ENCODE measurements at places on chromosomes 3 and 15. TPM values are rescaled to one million over a fixed set of nuclear protein-coding genes. Genes with fewer than 3 reads are reported as not detected.
A peak's percentile ranks its signal among the peaks of the same experiment; 100 is the strongest.

Gene RAB27A
- total RNA-seq, result 28.6 TPM

Gene CEP97
- 7.3 TPM for total RNA-seq

Gene HDC
- total RNA-seq, result not detected

Gene WWTR1
- 0.73 TPM for total RNA-seq

GRCh38 chr15:75042730-75043508 is 19.5 kb downstream of the PPCDC start:
- no peaks in the 10 kb centered on the region for H3K36me3 ChIP-seq
- H3K4me1 ChIP-seq, result peaks cover 60% of the 10 kb centered on the region
- peak; percentile 82 for DNase-seq
- peak overlapping the region; percentile 84 for H3K27ac ChIP-seq
- peak overlapping the region; percentile 70 for H3K4me3 ChIP-seq

DNA sequence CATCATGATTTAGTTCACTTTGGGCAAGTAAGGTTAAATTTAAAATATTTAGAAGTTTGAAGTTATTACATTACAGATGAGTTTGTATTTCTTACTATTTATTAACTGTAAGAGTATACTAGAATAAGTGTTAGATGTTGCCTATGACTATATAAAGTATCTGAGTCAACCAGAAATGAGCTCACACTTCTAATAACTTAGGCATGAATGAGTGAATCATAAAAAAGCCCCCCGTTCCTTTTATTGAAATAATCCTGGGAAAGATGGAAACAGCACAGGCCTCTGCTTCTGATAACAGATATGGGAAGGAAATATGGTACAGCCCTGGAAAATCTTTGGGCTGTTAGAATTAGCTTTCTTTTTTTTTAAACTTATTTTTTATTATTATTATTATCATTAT is 66.6 kb upstream of the TGFBR2 start:
- H3K27me3 ChIP-seq, result no peaks in the 10 kb centered on the region
- H3K4me3 ChIP-seq, result no peak overlapping the region
- H3K4me1 ChIP-seq, result no peaks in the 10 kb centered on the region
- no peak for DNase-seq
- no peaks in the 10 kb centered on the region for H3K36me3 ChIP-seq
- no peak overlapping the region for H3K27ac ChIP-seq

DNA sequence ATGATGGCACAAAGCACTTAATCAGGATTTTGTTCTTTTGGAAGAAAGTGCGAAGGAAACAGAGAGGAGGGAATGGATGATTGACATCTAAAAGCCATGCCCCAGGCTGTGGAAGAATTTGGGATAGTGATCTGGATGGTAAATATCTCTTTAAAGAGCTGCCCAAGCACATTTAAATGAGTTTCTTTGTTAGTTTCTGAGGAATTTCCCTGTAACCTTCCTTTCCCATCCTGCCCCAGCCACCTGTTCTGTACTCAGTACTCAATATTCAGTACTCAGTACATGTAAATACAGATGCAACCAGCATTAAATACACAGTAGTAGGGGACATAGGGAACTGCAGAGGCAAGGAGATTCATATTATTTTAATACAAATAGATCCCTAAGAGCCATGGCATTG is 7.8 kb upstream of the CORO2B start:
- peaks cover 29% of the 10 kb centered on the region for H3K27me3 ChIP-seq
- H3K27ac ChIP-seq, result no peak overlapping the region
- no peaks in the 10 kb centered on the region for H3K36me3 ChIP-seq
- peaks cover 20% of the 10 kb centered on the region for H3K4me1 ChIP-seq

GRCh38 chr3:69085833-69086722 is 1.3 kb downstream of the ARL6IP5 start:
- H3K36me3 ChIP-seq, result peaks cover 34% of the 10 kb centered on the region
- H3K4me1 ChIP-seq, result peaks cover 86% of the 10 kb centered on the region
- H3K27ac ChIP-seq, result peak overlapping the region; percentile 95
- peak; percentile 31 for DNase-seq
- no peaks in the 10 kb centered on the region for H3K27me3 ChIP-seq
- peak overlapping the region; percentile 96 for H3K4me3 ChIP-seq

DNA sequence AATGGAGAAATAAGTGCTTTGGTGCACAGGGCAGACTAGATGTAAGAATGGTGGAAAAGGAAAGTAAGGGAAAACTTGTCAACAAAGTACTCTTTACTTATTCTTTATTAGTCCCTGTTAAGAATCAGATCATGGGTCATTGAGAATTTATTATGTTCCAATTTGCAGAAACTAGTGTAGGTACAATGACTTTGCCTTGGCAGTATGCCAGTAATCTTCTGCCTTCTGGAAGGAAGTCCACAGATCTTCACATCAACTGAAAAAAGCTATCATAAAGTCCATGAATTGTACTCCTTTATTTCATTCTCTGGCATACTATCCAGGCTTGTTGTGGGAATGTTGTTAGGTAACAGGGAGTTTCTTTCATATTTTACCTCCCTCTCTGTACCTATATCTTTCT is 88.2 kb upstream of the FLNB start:
- peaks cover 78% of the 10 kb centered on the region for H3K36me3 ChIP-seq
- no peak for DNase-seq
- no peak overlapping the region for H3K27ac ChIP-seq

- no peaks in the 10 kb centered on the region for H3K4me1 ChIP-seq
- DNase-seq, result no peak
- no peak overlapping the region for H3K27ac ChIP-seq
- peaks cover 8% of the 10 kb centered on the region for H3K27me3 ChIP-seq
Measured at GRCh38 chr3:156382458-156383346, 172.2 kb downstream of the SSR3 start.

DNA sequence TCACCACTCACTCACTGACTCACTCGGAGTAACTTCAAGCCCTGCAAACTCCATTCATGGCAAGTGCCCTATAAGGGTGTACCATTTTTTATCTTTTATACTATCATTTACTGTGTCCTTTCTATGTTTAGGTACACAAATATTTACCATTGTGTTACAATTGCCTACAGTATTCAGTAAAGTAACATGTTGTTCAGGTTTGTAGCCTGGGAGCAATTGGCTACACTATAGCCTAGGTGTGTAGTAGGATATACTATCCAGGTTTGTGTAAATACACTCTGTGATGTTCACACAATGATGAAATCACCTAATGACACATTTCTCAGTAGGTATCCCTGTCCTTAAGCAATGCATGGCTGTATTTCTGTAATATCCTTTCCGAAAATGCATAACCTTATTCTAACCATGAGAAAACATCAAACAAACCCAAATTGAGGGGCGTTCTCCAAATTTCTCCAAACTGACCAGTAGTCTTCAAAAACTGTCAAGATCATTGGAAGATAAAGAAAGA is 17.9 kb upstream of the CNOT10 start:
- no peak overlapping the region for H3K4me3 ChIP-seq

DNA sequence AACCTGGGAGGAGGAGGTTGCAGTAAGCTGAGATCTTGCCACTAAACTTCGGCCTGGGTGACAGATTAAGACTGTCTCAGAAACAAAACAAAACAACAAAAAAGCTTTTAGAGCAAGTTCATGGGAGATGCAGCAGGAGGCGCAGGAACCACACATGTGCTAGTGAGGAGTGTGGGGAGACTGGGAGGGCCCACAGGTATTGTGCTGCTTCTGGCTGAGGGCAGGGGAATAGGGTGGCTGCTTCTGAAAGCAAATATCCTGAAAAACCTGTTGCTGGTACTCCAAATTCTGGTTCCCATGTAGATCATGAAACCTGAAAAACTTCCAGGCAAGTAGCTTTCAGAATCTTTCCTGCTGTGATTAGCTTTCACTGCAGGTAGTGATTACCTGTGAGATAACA is 22.1 kb downstream of the TYRO3 start:
- H3K36me3 ChIP-seq, result no peaks in the 10 kb centered on the region
- no peak overlapping the region for H3K4me3 ChIP-seq
- DNase-seq, result no peak
- H3K27me3 ChIP-seq, result peaks cover 30% of the 10 kb centered on the region
- H3K27ac ChIP-seq, result no peak overlapping the region
- peaks cover 7% of the 10 kb centered on the region for H3K4me1 ChIP-seq

DNA sequence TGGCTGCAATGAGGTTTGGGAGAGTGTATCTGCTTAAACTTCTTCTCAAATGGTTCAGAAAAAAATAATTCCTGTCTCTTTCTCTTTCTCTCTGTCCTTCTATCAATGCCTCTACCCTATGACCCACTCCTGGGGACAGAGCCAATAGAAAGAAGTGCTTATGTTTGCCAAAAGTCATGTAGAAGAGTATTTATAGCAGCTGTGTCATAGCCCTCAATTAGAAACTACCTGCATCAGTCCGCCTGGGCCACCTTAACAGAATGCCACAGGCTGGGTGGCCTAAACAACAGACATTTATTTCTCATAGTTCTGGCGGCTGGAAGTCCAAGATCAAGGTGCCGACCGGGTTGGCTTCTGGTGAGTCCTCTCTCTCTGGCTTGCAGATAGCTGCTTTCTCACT is 92.5 kb downstream of the HMG20A start:
- no peaks in the 10 kb centered on the region for H3K36me3 ChIP-seq
- no peak overlapping the region for H3K4me3 ChIP-seq
- no peak for DNase-seq

DNA sequence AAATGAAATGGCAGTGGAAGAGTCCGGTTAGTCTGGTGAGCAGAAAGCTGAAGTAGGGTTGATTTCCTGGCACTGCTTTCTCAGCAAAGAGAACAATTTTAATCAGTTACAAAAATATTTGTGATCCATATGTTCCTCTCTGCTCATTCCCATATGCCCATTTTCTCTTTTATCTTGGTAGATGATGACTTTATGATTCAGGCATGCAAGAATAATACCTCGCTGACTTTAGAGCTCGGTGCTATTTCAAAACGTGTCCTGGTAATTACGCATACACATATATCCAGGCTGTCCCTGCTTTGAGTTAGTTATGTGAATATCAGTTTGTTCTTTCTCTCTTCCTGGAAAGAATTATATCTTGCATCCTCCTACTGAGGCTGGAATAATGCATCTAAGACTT is 38.5 kb downstream of the ARPP21 start:
- DNase-seq, result no peak
- peaks cover 12% of the 10 kb centered on the region for H3K4me1 ChIP-seq
- H3K27me3 ChIP-seq, result no peaks in the 10 kb centered on the region
- no peaks in the 10 kb centered on the region for H3K36me3 ChIP-seq

GRCh38 chr3:59386165-59386564 is 336.3 kb upstream of the CFAP20DC start:
- H3K4me1 ChIP-seq, result peaks cover 27% of the 10 kb centered on the region
- H3K27me3 ChIP-seq, result no peaks in the 10 kb centered on the region
- H3K27ac ChIP-seq, result peak overlapping the region; percentile 88
- H3K4me3 ChIP-seq, result peak overlapping the region; percentile 50
- no peak for DNase-seq
- H3K36me3 ChIP-seq, result no peaks in the 10 kb centered on the region

- no peak for DNase-seq
- no peak overlapping the region for H3K4me3 ChIP-seq
- no peaks in the 10 kb centered on the region for H3K4me1 ChIP-seq
- H3K27ac ChIP-seq, result no peak overlapping the region
Measured at GRCh38 chr15:73380661-73381060, 11.9 kb upstream of the HCN4 start.

GRCh38 chr15:50819344-50819743 is 53.8 kb upstream of the SPPL2A start:
- no peaks in the 10 kb centered on the region for H3K36me3 ChIP-seq
- peaks cover 8% of the 10 kb centered on the region for H3K27me3 ChIP-seq
- no peaks in the 10 kb centered on the region for H3K4me1 ChIP-seq

Data from activated B cell treated with CpG ODN at 0.5 μM for 24 hours (primary cell).